ENCODE measurements at places on chromosomes 7 and 10.

DNA sequence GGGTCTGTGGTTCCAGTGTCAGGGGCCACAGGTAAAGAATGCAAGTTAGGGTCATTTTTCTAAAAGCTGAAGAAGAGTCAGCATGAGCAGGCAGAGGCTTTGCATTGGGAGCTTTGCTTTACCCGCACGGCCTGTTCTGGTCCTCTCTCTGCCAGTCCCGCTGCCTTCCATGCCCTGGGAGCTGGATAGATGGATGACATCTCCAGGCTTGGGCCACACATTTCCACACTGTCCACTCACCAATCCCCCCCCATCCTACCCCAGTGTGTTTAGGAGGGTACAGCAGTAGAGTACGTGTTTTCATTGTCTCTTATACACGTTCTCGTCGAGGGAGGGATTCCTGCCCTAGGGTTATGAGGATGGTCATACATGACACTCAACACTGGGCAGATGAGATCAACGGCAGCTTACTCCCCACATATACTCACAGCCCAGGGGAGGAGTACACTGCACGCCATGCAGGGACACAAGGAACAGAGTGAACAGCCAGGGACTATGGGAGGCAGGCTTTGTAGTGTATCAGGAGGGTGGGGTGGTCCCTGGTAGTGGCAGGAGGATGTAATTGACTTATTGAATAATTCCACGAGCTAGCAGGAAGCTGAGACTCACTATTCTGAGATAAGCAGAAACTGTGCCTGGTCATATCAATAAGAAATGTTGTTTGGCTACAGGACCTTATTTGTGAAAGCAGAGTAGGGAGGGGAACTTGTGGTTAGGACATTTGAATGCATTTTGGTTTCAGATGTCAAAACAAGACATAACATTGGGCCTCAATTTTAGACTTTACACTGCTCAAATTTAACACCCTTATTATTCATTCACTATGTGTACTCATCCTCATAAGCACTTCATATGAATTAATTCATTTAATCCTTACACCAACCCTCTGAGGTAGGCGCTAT lies 36.6 kb downstream of the PLPP4 start:
- DNase-seq: no peak

GRCh38 chr7:104341546-104341945 lies 13.1 kb downstream of the LHFPL3 start:
- DNase-seq: no peak

- no peak for DNase-seq
These were observed 205.2 kb downstream of the GRM8 start for GRCh38 chr7:127047521-127047920.

DNA sequence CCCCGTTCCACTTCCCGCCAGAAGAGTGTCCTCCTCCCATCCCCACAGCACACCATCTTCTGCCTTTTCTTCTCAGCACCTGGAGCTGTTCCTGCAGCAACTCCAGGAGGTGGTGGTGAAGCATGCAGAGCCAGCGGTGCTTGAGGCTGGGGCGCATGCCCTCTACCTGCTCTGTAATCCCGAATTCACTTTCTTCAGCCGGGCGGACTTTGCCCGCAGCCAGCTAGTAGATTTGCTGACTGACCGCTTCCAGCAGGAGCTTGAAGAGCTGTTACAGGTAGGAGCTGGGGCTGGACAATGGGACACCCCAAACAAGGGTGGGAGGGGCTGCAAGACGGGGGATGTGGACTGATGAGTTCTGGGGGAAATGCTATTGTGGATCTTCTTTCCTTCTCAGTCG lies 19.1 kb upstream of the PVRIG start:
- no peak for DNase-seq

DNA sequence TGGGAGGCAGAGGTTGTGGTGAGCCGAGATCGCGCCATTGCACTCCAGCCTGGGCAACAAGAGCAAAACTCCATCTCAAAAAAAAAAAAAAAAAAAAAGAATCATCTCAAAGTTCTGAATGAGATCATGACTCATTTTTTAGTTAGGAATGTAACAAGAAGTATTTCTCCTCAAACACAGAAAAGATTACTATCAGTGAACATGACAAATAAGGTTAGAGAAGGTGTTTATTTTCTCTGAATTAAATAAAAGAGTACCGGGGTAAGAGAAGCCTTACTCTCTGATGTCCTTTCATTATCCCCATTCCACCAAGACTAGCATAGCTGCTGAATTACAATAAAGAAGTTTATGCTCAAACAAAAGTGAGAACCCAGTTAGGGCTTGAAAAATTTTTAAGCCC lies 50.1 kb downstream of the IPMK start:
- DNase-seq: no peak

GRCh38 chr7:83141927-83142326 lies 20.8 kb downstream of the PCLO start:
- no peak for DNase-seq

DNA sequence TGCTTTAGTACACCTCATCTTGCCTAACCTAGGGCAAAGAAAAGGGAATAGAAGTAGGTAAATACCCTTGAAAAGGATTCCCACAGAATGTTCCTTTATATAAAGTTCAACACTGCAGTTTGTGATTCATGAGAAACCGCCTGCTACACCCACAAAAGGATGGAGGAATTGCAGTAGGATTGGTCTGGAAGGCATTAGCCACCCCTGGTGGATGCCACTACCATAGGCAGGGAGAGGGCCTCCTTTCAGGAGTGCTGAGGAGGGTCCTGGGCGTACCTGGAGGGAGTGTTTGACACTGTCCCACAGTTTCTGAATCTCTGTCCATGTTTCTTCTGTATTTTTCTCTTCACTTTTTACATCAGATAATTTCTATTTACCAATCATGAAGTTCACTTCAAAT lies 221.8 kb upstream of the TMEM72 start:
- DNase-seq: no peak

GRCh38 chr10:46074196-46074946 lies 28.3 kb upstream of the MSMB start:
- DNase-seq: no peak

DNA sequence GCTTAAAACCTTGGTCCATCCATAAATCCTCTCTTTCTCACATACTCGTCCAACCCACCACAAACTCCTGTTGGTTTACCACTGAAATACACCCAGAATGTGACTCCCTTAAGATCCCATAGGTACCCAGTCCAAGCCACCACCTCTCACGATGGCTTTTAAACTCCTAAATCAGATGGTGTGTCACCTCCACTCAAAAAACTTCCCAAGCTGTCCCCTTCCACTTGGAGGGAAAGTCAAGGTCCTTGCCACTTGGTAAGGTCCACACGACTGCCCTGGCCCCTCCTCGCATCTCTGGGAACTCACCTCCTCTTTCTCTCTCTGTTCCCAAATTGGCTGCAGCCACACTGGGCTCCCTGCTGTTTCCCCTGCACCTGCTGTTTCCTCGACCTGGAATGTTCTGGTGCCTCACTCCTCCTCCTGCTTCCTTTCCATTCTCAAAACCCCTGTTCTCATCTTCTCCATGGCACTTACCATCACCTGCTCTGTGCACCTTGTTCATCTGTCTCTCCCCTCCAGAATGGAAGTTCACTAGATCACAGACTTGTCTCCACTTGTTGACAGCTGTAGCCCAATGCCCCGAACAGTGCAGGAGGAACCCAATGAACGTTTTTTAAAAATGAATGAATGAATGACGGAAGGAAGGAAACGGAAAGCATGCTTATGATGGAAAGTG lies 23.0 kb downstream of the ZFAND2A start:
- DNase-seq: no peak

DNA sequence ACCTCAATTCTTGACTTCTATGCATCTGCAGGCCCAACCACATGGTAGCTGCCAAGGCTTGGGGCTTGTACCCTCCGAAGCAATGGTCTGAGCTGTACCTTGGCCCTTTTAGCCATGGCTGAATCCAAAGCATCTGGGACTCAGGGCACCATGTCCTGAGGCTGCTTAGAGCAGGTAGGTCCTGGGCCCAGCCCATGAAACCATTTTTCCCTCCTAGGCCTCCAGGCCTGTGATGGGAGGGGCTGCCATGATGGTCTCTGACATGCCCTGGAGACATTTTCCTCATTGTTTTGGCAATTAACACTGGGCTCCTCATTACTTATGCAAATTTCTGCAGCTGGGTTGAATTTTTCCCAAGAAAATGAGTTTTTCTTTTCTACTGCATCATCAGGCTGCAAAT lies 417.8 kb upstream of the LRRN3 start:
- no peak for DNase-seq

- no peak for DNase-seq
These were observed 109.9 kb downstream of the GLRX3 start for GRCh38 chr10:130246113-130246512.

- DNase-seq: no peak
These were observed 50.4 kb upstream of the EBF3 start for GRCh38 chr10:130014263-130015074.

GRCh38 chr7:47241112-47242065 lies 340.5 kb downstream of the TNS3 start:
- DNase-seq: no peak

DNA sequence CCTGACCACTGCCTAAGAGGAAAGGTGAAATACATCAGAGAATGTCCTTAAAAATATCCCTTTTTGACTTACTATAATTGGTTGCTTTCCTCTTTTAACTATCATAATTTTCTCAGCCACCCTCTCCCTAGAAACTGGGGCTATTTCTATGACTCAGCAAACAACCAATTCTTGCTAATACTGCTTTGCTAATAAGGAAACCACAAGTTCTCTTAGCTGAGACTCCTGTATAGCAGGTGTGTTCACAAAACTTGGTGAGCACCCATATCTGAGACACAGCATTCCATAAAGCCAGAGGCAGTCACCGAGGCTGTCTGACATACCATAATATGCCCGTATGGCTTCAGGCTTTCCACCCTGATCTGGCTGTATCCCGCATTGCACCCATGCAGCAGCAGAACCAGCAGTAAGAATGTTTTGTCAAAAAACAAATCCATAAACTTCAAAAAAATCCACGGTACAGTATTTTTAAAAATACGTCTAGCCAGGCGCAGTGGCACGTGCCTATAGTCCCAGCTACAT lies 191.7 kb upstream of the C7orf33 start:
- DNase-seq: no peak

DNA sequence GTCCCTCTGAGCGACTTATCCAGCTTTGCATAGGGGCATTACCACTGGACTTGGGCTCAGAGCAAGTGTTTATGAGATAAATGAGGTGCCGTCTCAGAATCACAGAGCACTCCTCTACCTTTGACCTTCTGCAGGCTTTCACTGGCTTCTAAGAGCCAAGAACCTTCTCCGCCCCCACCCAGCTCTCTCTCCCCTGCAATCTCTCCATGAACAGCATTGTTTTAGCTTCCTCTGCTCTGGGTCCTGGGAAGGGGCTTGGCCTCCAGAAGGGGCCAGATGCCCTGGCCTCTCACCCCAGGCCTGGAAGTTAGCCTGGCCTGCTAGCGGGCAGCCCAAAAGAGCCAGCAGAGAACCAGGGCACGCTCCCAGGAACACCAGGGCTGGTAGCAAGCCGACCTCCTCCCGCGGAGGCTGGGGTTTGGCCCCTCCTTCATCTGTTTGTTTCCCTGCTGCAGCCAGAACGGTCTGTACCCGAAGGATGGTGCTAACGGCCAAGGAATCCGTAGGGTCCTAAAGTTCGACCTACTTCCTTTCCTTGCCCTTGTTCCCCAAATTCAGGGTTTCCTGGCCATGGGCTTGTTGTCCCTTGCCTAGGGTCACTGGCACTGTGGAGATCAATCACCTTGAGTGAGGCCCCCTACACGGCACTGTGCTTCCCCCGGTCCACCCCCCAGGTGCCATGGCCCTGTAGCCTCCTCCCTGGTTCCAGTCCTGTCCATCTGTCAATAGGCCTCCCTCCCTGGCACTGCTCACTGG lies 18.7 kb upstream of the DDIT4 start:
- DNase-seq: no peak

DNA sequence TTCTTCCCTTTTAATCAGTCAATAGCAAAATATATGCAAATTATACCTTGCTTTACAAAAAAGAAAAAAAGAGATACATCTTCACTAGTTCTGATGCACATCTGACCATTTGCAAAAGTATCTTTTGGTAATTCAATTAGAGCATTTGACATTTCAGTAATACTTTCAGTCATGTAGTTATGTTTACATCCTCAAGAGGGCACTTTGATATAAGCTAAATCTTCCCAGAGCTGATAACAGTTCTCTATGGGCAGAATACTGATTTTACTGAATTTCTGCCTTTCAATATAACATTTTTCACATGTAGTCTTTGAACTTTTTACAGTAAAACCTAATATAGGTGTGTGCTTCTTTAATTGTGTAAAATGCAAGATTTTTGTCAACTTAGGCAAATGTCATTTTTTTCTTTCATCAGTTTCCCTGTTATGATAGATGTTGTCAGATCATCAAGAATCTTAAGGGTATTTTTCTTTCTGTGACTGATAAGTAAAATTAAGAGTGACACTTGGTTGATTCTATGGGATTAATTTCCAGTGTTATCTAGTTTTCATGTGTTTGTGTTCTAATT lies 703.5 kb upstream of the SEMA3D start:
- no peak for DNase-seq

GRCh38 chr7:98978672-98979071 lies 100.3 kb downstream of the TRRAP start:
- DNase-seq: no peak

GRCh38 chr10:67988606-67989005 lies 86.5 kb downstream of the HERC4 start:
- no peak for DNase-seq

- DNase-seq: no peak
These were observed 17.6 kb downstream of the KRIT1 start for GRCh38 chr7:92228100-92228499.

GRCh38 chr7:132548489-132549078 lies 27.7 kb downstream of the PLXNA4 start:
- DNase-seq: no peak

- no peak for DNase-seq
These were observed 73.4 kb downstream of the CAV1 start for GRCh38 chr7:116598278-116598677.

- no peak for DNase-seq
These were observed 5.5 kb downstream of the AP3M1 start for GRCh38 chr10:74145133-74145532.

GRCh38 chr10:104247513-104248146 lies 7.1 kb upstream of the GSTO1 start:
- no peak for DNase-seq

GRCh38 chr7:99559175-99559915 lies 903 bp downstream of the ZNF655 start:
- DNase-seq: no peak

DNA sequence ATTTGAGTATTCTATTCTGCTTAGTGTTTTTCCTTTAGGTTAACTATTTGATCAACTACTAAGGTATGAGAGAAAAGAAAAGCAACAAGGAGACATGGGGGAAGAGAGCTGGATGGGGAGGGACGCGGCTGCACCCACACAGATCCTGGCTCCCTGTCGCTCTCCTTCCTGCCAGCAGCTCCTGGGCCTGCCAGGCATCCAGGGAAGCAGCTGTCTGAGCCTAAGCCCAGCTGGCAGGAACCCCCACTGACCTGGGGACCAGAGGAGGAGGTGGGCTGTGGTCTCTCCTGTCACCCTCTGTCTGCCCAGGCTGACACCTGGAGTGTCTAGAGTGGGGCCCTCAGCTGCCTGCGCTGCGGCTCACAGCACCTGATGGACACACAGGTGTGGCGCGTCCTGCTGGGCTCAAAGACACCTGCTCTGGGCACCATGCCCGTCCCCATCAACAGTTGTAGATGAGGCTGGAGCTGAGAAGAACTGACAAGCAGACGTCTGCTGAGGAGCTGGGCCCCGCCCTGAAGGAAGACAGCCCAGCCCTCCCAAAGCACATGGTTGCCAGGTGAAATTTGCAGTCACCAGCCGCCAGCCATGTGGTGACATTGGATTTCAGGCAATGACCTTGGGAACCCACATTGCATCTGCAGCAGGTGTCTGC lies 207.9 kb downstream of the PLXNA4 start:
- no peak for DNase-seq

GRCh38 chr7:25665903-25666670 lies 437.8 kb upstream of the NPVF start:
- DNase-seq: no peak

All from stimulated activated CD4-positive, alpha-beta T cell treated with anti-CD3 and anti-CD28 coated beads, Interleukin-1b, Interleukin-23, amount 100 ng/mL, for 1 hour (primary cell).